Bronchial epithelial cell (primary cell): ENCODE measurements at places on chromosomes 7 and 10. TPM values are rescaled to one million over a fixed set of nuclear protein-coding genes. Genes with fewer than 3 reads are reported as not detected.

- DNase-seq = no peak
Measured at GRCh38 chr7:153276394-153276793, 516.8 kb downstream of the ACTR3B start.

DNA sequence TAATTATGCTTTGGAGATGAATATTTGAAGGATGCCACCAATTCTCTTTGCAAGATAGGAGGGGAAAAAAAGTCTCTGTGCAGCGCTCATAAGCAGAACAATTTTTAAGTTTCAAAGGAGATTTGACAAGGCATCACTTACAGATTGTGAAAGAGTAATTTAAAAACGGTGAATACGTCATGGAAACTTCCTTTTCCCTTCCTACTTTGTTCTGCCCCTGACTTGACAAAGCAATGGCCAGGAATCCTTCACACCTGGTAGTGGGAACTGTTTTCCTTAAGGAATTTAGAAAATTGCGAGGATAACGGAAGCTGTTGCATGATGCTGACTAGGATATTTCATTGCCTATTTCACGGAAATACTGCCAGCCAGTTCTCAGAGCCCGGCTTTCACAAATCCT lies 16.7 kb downstream of the FAM107B start:
- no peak for DNase-seq

GRCh38 chr10:87842776-87843497 lies 20.4 kb downstream of the KLLN start:
- DNase-seq = peak; percentile 88

GRCh38 chr7:51455948-51456347 lies 139.3 kb upstream of the COBL start:
- no peak for DNase-seq

- peak; percentile 30 for DNase-seq
Measured at GRCh38 chr10:110016039-110016438, 8.3 kb downstream of the ADD3 start.

GRCh38 chr7:80429181-80429580 lies 82.7 kb downstream of the GNAT3 start:
- DNase-seq = no peak

DNA sequence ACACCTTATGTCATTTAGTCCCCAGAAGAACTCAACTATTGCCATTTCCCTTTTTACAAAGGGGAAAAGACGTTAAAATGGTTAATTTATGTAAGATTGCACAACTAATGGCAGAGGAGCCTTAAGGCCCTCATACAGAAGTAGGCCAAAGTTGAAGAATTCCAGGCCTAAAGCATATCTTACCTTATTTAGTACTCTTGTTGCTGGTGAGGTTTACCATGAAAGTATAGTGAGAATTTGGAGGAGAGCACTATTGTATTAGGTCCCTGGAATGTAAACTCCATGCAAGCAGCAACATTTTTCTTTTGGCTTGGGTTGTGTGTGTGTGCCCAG lies 731 bp upstream of the CRPPA start:
- DNase-seq = no peak

- no peak for DNase-seq
Measured at GRCh38 chr10:49076741-49077521, 38.4 kb downstream of the VSTM4 start.

DNA sequence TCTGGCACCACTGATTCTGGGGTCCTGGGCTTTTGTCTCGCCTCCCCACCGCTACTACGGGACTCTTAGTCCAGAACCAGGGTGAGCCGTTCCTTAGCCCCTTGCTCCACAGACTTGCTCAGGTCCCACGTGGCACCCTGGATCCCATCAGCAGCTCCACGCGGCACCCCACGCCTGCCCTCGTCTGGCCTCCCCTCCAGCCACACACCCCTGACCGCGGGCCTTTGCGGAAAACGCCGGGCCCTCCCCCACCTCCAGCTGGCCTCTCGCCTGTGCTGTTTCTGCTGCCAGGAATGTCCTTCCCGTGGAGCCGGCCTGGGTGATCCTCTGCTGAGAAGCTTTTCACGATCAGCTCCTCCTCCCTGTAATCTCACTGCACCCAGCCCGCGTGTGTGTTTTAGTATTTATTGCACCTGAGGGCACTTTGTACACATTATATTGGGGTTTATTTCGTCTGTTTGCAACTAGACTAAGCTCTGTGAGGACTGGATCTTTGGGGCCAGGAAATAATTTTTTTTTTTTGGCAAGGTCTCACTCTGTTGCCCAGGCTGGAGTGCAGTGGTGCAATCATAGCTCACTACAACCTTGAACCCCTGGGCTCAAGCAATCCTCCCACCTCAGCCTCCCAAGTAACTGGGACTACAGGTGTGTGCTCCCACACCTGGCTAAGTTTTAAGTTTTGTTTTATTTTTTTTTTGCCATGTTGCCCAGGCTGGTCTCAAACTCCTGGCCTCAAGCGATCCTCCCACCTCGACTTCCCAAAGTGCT lies 10.5 kb upstream of the TTYH3 start:
- no peak for DNase-seq

DNA sequence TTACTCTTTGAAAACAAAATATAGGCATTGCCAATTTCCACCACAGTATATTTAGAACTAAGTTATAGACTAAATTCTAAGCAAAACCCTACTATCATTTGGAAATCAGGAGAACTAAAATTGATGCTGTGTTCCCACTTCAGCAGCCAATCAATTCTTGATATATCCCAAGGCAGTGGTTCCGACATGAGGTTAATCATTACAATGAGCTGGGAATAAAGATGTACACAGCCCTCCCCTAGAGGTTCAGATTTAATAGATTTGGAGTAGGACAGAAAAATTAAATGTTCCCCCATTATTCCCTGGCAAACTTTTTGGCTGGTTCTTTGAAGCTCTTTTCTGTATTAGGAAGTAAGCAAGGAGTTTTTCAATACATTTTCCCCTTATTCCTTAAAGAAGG lies 15.1 kb downstream of the ZNF800 start:
- no peak for DNase-seq

DNA sequence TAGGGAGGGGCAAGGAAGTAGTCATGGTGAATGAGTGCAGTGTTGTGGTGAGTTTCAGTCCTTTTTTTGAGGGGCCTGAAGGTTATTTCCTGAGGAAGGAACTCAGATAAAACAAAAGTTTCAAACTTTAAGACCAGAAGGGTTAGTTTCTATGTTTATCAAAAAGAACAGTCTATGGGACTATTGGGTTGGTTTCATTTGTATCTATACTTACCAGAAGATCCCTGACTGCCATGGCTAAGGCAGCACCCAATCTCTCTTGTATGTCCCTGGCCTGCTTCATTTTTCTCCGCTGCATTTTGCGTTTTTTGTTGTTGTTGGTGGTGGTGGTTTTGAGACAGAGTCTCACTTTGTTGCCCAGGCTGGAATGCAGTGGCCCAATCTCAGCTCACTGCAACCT lies 19.3 kb upstream of the GAD2 start:
- DNase-seq = no peak

GRCh38 chr10:49120911-49121310 lies 5.6 kb upstream of the VSTM4 start:
- no peak for DNase-seq

RSPH10B gene
- 0.90 TPM in 1 of 2 replicates, not detected in the other for total RNA-seq

ADGRA1 gene
- not detected in 2 replicates for total RNA-seq

ADAMTS14 gene
- under 0.01 and 0.26 TPM in 2 replicates for total RNA-seq

KIF5B gene
- 134 and 197 TPM in 2 replicates for total RNA-seq

FAM241B gene
- 2.6 and 4.6 TPM in 2 replicates for total RNA-seq

SEMA3D gene
- total RNA-seq = 0.79 and 1.2 TPM in 2 replicates
